Mesendoderm (in vitro differentiated cells): ENCODE measurements at places on chromosomes 5 and 9.

DNA sequence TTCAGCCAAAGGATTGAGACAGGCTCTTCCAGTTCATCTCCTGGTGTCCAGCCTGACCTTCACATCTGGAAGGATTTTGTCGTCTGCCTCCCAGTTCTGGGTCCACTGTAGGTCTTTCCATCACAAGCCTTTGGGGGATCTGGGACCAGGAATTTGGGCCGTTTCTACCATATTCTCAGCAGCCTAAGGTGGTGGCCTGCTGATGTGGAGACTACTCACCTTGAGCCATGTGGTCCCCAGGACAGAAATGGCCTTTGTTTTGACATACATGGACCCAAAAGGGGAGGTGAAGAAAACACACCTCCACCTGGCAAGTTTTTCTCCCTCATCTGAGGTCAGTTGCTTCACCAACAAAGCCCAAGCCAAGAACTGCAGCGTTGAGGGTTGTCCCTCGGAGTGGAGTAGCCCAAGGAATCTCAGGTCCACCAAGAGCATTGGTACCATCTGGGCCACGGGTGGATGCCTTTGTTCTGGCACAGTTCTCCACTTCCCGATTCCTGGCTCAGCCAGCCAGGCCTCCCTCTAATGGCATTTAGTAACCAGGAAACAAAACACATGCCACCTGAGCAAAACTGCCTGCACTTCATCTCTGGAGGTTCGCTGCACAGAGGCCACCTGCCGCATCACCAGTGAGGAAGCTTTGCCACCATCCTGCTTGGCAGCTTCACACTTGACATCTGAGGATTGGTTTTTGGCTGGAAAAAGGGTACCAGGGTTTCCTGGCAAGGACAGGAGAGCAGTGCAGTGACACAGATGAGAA lies 24.7 kb downstream of the AMBP start:
- DNase-seq = no peak
- no peaks in the 10 kb centered on the region for H3K27me3 ChIP-seq
- no peak overlapping the region for H3K27ac ChIP-seq
- peaks cover 5% of the 10 kb centered on the region for H3K36me3 ChIP-seq
- no peaks in the 10 kb centered on the region for H3K4me1 ChIP-seq
- no peak overlapping the region for H3K4me3 ChIP-seq

- H3K36me3 ChIP-seq = no peaks in the 10 kb centered on the region
- no peaks in the 10 kb centered on the region for H3K27me3 ChIP-seq
- H3K27ac ChIP-seq = no peak overlapping the region
- H3K4me3 ChIP-seq = no peak overlapping the region
- DNase-seq = no peak
- no peaks in the 10 kb centered on the region for H3K4me1 ChIP-seq
These were observed 5.7 kb upstream of the TRAF2 start for GRCh38 chr9:136880651-136881050.

DNA sequence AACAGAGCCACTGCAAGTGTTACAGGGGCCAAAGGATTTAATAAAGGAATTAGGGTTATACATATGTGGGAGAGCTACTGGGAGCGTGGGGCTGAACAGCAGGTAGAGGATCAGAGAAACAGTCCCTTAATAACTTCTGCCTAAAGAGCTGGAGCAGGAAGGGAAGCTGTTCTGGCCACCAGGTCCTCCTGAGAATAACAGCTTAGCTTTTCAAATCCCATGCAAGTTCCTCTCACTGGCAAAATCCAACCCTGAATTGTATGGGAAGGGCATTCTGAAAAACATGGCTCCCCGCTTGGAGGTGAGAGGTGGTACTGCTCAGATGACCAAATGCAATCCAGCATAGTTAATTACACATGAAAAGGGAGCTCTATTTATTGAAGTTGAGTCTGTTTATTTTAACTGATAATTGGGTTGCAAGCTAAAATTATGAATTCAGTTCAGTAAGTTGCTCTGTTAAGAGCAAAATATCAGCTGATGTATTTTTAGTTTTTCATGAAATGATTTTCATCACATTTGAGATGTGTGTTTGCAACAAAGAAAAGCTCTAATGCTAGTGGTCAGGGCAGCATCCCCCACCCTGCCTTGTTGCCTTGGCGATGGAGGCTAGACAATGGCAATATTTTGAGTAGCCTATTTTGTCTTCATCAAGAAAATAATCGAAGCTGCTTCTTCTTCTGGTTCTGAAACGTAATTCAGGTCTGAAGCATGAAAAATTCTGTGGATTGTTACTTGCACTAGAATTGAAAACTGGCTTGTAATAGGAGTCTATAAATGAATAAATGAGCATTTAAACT lies 58.4 kb upstream of the SH3GL2 start:
- H3K36me3 ChIP-seq = no peaks in the 10 kb centered on the region
- H3K4me1 ChIP-seq = no peaks in the 10 kb centered on the region
- H3K27me3 ChIP-seq = no peaks in the 10 kb centered on the region
- DNase-seq = peak; percentile 35
- H3K27ac ChIP-seq = no peak overlapping the region

DNA sequence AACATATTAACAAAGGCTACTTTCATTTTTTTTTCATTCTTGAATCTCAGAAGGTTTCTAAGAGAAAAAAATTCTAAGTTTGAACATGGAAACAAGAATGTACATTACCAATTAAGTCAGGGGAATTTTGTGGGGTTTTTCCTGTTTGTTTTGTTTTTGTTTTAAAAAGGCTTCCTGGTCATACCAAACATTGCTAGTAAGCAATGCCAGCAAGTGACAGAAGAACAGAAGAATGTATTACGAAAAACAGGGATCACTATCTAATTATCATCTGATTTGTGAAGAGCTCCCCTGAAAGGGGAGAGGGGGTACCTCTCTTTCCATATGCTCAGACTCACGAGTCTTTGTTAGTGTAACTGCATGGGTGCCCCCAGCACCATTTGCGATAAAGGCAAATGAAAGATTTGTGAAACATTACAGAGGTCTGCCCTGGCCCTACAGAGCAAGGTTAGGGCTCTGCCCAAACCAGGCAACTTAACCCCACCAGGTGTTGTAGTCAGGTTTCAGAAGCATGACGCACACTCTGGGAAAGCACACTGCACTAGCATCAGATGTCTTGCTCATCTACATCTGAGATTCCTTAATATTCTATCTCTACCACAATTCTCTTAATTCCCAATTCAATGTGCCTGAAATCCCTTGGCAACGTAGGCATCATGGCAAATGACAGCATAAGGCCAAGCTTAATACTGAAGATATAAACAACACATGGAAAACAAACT lies 268.2 kb downstream of the MLLT3 start:
- DNase-seq = no peak
- no peaks in the 10 kb centered on the region for H3K4me1 ChIP-seq
- no peaks in the 10 kb centered on the region for H3K36me3 ChIP-seq
- H3K27ac ChIP-seq = no peak overlapping the region

- no peak overlapping the region for H3K4me3 ChIP-seq
- no peaks in the 10 kb centered on the region for H3K27me3 ChIP-seq
- peak; percentile 5 for DNase-seq
- no peaks in the 10 kb centered on the region for H3K4me1 ChIP-seq
These were observed 62.3 kb downstream of the RIGI start for GRCh38 chr9:32463500-32464293.

GRCh38 chr5:126301056-126301455 lies 122.2 kb upstream of the GRAMD2B start:
- no peak for DNase-seq
- no peak overlapping the region for H3K4me3 ChIP-seq
- H3K4me1 ChIP-seq = no peaks in the 10 kb centered on the region
- no peaks in the 10 kb centered on the region for H3K36me3 ChIP-seq
- no peak overlapping the region for H3K27ac ChIP-seq

- H3K27me3 ChIP-seq = peaks cover 34% of the 10 kb centered on the region
- H3K4me1 ChIP-seq = peaks cover 4% of the 10 kb centered on the region
- no peak overlapping the region for H3K4me3 ChIP-seq
- H3K36me3 ChIP-seq = no peaks in the 10 kb centered on the region
These were observed 122.8 kb downstream of the TMEM161B start for GRCh38 chr5:88145611-88146467.

- H3K27ac ChIP-seq = no peak overlapping the region
- H3K27me3 ChIP-seq = no peaks in the 10 kb centered on the region
- DNase-seq = no peak
- no peaks in the 10 kb centered on the region for H3K36me3 ChIP-seq
- no peak overlapping the region for H3K4me3 ChIP-seq
These were observed 9.2 kb downstream of the DCANP1 start for GRCh38 chr5:135437796-135438560.

DNA sequence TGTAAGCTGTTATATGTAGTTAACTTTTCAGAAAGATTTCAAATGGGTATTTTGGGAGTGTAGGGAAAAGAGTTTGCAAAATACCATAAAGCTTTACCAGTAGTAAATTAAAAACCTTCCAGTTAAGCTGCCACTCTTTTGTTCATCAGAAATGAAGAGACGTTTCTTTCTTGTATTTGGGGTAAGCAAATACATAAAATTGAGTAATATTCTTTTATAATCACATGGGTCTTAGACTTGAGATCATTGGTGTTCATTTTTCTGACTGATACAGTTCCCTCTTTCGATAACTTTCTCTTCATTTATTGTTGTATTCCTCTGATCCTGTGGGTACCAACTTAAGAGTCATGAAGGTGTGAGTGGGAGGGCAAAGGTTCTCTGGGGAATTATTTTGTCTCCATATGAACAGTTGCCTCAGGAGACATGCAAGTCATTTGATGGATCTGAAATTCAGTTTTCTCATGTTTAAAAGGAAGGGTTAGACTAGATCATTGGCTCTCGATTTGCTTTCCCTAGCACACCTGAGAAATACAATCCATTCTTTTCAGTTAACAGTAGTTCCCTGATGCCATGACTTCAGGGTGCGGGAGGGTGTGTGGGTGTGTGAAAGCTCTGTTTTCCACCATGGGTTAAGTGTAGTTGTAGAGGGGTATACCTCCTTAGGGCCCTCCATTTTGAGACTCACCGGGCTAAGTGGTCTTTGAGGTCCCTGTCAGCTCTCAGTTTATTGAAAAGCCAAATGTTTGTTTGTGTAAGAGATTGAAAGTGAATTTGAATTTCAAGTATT lies 47.7 kb downstream of the CNTRL start:
- no peak overlapping the region for H3K4me3 ChIP-seq
- no peaks in the 10 kb centered on the region for H3K36me3 ChIP-seq
- no peaks in the 10 kb centered on the region for H3K4me1 ChIP-seq
- DNase-seq = no peak
- no peaks in the 10 kb centered on the region for H3K27me3 ChIP-seq

- no peak for DNase-seq
- H3K4me1 ChIP-seq = no peaks in the 10 kb centered on the region
- H3K27me3 ChIP-seq = peaks cover 2% of the 10 kb centered on the region
- no peak overlapping the region for H3K27ac ChIP-seq
- no peak overlapping the region for H3K4me3 ChIP-seq
These were observed 9.1 kb downstream of the FBP2 start for GRCh38 chr9:94584555-94584954.

- H3K4me3 ChIP-seq = no peak overlapping the region
- no peak for DNase-seq
- no peaks in the 10 kb centered on the region for H3K27me3 ChIP-seq
- no peaks in the 10 kb centered on the region for H3K4me1 ChIP-seq
- H3K27ac ChIP-seq = no peak overlapping the region
These were observed 31.1 kb downstream of the MLLT3 start for GRCh38 chr9:20591223-20591622.

DNA sequence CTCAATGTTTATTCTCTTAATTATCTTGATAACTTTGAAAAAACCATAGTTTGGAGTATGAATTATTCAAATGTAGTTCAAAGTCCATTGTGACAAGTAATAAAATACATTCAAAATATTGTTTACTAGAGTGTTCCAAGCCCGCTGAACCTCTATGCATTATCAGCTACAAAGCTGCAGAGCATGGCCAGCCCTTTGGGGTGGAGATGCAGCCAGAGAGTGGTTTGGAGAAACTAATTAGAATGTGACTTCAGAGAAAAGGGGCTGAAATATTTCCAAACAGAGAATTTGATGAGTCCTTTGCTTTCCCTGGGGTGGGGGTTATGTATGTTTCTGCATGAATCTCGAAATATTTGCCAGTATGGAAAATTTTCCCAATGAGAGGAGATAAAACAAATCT lies 211.3 kb downstream of the NTRK2 start:
- H3K4me1 ChIP-seq = no peaks in the 10 kb centered on the region
- DNase-seq = no peak
- no peak overlapping the region for H3K27ac ChIP-seq

- H3K36me3 ChIP-seq = no peaks in the 10 kb centered on the region
- no peak overlapping the region for H3K4me3 ChIP-seq
- no peak overlapping the region for H3K27ac ChIP-seq
- no peaks in the 10 kb centered on the region for H3K4me1 ChIP-seq
- DNase-seq = peak; percentile 39
These were observed 52.6 kb downstream of the PLAC8L1 start for GRCh38 chr5:146052780-146053179.

- DNase-seq = no peak
- no peak overlapping the region for H3K4me3 ChIP-seq
- H3K36me3 ChIP-seq = no peaks in the 10 kb centered on the region
- H3K4me1 ChIP-seq = no peaks in the 10 kb centered on the region
- no peak overlapping the region for H3K27ac ChIP-seq
- H3K27me3 ChIP-seq = no peaks in the 10 kb centered on the region
These were observed 12.6 kb downstream of the SDHA start for GRCh38 chr5:230711-231110.

- no peak overlapping the region for H3K4me3 ChIP-seq
- H3K4me1 ChIP-seq = no peaks in the 10 kb centered on the region
- no peaks in the 10 kb centered on the region for H3K27me3 ChIP-seq
- DNase-seq = no peak
- H3K27ac ChIP-seq = no peak overlapping the region
These were observed 15.6 kb downstream of the SNX2 start for GRCh38 chr5:122790354-122791103.

DNA sequence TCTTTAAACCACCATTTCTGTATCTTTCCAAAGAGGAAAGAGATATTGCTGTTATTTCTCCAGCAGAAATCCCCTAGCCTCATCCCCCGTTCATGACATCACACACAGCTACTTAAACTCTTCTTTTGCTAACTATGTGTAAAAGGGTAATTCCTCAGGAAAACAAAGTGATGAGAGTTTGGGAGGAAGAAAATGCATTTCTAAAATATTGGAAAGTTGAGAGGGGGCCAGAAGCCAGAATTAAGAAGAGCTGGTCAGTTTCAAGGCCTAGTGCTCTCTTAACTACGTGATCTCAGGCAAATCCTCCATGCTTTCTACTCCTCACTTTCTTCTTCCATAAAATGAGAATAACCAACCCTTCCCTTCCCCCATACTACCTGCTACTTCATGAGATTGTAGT lies 109.4 kb downstream of the LIFR start:
- DNase-seq = no peak
- H3K27me3 ChIP-seq = no peaks in the 10 kb centered on the region
- no peaks in the 10 kb centered on the region for H3K4me1 ChIP-seq

DNA sequence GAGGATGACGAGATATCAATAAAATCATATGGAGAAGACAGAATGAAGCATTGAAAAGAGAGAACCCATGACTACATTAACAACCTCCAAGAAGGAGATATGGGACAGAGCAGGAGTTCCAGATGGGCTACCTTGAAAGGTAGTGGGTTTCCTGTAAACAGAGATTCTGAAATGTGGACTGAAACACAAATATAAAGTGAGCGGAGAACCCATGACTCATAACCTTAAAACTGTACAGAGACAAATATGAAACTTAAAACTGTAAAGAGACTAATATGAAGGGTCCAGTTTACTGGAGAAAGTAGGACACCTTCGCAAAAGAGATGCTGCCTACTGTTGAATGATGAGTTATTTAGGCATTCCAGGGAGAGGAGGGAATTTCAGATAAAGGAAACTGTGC lies 383.7 kb downstream of the CAAP1 start:
- H3K36me3 ChIP-seq = no peaks in the 10 kb centered on the region
- no peaks in the 10 kb centered on the region for H3K4me1 ChIP-seq
- no peak overlapping the region for H3K27ac ChIP-seq

- H3K27me3 ChIP-seq = no peaks in the 10 kb centered on the region
- H3K36me3 ChIP-seq = no peaks in the 10 kb centered on the region
- peaks cover 9% of the 10 kb centered on the region for H3K4me1 ChIP-seq
These were observed 157.0 kb downstream of the DENND1A start for GRCh38 chr9:123772967-123773366.
